ENCODE measurements at places on chromosomes 2 and 18.

- no peak for DNase-seq
Observed at GRCh38 chr2:190655570-190655969, 6.7 kb downstream of the NAB1 start.

DNA sequence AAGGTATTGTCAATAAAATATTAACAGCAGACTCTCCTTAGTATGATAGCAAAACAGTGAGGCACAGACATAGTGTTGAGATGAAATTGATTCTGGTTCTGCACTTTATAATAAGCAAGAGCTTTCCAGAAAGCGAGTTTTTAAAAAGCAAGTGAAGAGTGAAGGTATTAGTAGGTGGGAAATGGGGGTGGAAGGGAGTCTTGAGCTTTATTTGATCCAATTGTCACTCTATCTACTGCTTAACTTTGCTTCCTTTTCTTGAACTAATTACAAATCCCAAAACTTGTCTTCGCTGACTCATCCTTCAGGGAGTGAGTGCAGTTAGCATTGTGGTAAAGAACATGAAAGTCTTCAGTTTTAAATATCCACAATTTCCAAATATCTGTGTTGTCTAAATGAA, 120.6 kb upstream of the BOD1L2 start:
- no peak for DNase-seq

DNA sequence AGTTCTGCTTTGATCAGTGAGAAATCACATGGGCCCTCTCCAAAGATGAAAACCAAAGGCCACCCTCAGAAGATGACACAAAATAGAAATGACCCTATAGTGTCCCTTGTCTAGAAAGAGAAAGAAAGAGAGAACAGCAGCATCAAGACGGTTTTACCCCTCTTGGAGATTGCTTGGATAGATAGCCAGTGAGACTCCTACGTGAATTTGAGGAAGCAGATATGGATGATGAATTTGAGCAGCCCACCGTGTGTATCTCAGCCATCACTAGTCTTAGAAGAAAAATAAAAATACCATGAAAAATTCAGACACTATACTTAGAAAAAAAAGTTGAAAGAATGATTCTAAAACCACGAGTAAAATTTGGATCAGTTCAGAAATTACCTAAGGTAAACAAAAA, 329.1 kb upstream of the CNTNAP5 start:
- no peak for DNase-seq

DNA sequence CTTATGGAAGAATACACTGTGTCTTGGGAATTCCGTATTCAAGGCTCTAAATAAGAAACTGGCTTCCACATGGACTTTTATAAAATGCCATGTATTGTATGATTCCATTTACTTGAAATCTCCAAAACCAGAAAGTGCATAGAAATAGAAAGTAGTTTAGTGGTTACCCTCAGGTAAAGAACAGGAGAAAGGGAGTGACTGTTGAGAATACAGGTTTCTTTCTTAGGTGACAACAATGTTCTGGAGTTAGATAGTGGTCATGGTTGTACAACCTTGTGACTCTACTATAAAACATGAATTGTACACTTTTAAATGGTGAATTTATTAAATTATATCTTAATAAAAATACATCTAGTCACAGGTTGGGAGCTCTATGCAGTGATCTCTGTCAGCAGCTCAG, 481.8 kb downstream of the SPAG16 start:
- no peak for DNase-seq

GRCh38 chr2:234550511-234551107, 53.7 kb upstream of the ARL4C start:
- DNase-seq, result peak; percentile 28

DNA sequence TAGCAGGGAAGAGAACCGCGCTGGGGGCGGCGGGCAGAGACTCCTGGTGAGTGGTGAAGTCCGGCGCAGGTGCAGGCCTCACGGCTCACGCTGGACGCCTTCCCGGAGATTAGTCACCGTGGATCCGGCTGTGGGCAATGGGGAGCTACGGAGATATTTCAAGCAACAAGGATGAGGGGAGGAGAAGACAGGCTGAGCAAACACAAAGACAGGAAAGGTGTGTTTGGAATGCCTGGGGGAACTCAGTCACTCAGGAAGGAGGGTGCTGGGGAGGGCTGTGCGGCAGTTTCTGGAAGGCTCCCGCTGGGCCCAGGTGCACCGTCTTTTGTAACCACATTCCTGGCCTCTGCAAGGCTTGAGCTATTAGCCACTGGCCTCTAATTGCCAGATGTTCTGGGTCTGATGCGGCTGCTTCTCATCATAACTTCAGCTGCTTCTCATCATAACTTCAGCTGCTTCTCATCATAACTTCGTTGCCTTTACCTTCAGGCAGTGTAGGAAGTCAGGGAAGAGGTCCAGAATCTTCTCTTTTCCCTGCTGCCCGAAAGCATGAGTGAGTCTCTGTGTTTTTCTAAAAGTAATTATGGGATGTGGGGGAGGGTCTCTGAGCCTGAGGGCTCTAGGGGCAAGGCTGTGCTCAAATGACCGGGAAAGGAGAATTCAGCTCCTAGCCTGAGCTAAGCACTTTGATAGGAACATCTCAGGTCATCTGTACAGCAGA, 118.9 kb downstream of the PXDN start:
- no peak for DNase-seq

Measured in thoracic aorta (tissue), 2 donors.